Myometrial cell (primary cell): ENCODE measurements at places on chromosomes 7 and 10. TPM values are rescaled to one million over a fixed set of nuclear protein-coding genes. Genes with fewer than 3 reads are reported as not detected.

GNGT1 gene
- not detected in 2 replicates for total RNA-seq

IFIT1B gene
- total RNA-seq = not detected in 2 replicates

KIAA1549 gene
- total RNA-seq = 1.2 and 1.4 TPM in 2 replicates

C1QL3 gene
- not detected in 2 replicates for total RNA-seq

PON3 gene
- not detected in 2 replicates for total RNA-seq

PODXL gene
- total RNA-seq = 3.2 and 5.3 TPM in 2 replicates

PARP12 gene
- 14.5 and 19.0 TPM in 2 replicates for total RNA-seq

WDR86 gene
- total RNA-seq = 17.6 and 19.1 TPM in 2 replicates

SLK gene
- 19.3 and 26.8 TPM in 2 replicates for total RNA-seq

ANXA8L1 gene
- 0.86 and 2.7 TPM in 2 replicates for total RNA-seq
